ENCODE measurements at places on chromosomes 4 and X.

DNA sequence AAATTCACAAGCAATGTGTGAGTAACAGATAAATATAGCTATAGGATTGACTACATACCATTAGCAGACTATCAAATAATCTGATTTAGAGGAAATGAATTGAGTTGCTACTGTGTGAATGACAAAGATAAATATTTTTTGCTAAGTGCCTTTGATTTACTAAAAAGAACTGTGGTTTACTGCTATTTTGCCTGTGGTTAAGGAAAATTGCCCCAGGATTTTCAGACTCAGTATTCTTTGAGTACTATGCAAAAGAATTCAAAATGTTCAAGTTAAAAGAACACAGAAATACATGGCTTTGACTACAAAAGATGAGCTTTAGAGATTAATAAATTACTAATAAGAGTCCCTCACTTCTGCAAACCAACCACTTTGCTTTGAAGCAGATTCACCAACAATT, 853.8 kb downstream of the ADGRL3 start:
- no peak for DNase-seq

- no peak for DNase-seq
These were observed 75.9 kb upstream of the LSM6 start for GRCh38 chr4:146099585-146099984.

DNA sequence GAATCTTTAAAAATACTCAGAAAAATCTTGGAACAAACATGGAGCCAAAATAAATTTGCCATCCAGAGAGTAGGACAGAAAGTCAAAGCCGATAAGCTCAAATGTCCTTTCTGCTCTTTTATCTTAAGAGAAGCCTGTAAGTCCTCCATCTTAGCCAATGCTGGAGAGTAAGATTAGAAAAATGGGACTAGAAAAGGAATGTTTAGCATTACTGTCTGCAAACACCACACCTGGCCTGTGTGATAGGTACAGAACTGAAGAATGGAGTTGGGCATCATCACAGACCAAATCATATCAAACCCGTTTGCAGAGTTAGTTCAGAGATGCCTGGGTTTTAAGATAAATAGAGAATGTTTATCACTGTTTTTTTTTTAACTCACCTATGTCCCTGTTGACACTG, 10.5 kb upstream of the SLC39A8 start:
- DNase-seq: no peak

DNA sequence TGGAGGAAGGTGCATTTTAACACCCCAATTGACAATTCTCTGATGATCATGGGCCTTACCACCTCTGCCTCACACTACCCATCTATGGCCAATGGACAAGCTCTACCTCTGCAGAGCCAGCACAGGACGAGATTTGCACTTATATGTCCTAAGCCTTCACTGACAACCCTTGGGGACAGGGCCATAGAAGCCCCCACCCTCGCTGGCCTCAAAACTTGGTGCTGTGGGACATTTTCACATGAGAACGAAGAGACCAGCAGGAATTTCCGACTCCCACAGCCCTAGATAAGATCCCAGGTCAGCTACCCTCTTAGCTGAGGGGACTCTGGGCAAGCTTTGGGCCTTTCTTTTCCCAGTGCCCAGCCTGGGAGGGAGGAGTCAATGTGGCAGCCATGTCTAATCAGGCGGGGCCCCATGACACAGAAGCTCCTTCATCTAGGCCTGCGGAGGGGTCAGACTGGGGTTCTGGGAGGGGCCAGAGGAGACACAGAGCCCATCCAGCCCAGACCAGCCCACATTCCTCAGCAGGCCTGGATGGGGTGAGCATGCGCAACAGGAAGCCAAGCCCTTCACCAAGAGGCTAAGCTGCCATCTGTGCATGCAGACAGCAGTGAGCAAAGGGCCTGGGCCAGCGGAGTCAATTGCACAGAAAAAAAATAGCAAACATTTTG, 12.1 kb downstream of the PJA1 start:
- no peak for DNase-seq

DNA sequence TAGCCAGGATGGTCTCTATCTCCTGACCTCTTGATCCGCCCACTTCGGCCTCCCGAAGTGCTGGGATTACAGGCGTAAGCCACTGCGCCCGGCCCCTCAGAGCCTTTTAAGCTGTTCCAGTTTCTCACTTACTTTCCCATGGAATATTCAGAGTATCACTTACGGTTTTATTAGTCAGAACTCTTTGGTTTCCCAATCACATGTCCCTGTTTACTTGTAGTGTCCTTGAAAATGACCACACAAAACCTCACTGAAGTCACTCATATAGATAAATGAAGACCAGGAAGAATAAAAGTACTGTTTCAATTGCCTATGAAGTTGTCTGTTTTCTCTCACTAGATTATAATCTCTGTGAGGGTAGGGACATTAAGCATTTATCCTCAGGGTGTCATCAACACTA, 217.2 kb upstream of the HCCS start:
- no peak for DNase-seq

DNA sequence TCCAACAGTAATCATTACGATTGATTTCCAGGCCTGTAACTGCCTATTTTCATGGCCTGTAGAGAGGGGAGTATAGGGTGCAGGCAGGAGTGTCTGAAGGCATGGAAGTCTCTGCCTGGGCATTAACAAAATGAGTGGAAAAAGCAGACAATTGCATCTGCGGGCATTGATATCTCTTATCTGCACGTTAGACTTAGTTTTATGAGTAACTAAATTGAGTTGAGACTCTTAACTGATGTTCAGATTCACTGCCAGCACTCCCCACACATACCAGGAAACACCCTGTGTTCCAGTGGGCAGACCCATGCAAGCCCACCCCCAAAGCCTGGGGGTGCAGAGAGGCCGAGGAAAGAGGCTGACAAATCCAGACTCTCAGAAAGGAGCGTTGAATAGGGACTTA, 33.3 kb downstream of the F11 start:
- no peak for DNase-seq

DNA sequence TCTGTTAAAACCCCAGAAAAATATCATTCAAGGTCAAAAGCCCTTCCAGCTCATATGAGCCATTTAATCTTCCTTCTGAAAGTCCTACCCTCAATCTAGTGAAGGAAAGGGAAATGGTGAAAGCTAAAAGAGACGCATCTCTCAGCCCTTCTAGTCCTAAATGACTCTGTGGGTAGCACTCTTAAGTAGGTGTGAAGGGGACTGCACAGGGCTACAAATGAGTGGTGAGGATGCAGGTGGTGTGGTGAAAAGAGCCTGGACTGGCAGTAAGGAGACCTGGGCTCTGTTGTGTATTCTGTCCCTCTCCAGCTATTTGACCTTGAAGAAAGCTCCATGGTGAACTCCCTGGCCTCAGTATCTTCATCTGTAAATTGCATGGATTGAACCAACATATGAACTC, 671.8 kb upstream of the DIPK2B start:
- no peak for DNase-seq

DNA sequence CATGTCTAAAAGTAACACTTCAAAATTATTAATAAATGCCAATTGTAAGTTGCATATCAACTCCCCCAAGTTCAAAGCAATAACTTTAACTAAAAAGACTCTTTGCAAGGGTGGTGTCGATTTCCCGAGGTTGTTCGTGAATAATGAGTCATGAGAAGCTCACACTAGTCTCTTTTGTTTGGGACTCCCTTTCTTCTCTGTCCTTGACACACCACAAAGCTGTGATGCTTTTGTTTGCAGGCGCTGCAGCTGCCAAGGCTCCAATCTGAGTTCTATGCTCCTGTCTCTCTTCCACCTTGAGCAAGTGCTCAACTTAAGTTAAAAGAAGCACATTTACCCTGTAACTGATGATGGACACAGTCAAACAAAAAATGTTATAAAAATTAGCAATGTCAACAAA, 65.9 kb downstream of the FAT1 start:
- DNase-seq: no peak

GRCh38 chrX:45840411-45840950, 639.8 kb upstream of the DIPK2B start:
- DNase-seq: no peak

GRCh38 chr4:20266215-20267082, 14.7 kb downstream of the SLIT2 start:
- no peak for DNase-seq

DNA sequence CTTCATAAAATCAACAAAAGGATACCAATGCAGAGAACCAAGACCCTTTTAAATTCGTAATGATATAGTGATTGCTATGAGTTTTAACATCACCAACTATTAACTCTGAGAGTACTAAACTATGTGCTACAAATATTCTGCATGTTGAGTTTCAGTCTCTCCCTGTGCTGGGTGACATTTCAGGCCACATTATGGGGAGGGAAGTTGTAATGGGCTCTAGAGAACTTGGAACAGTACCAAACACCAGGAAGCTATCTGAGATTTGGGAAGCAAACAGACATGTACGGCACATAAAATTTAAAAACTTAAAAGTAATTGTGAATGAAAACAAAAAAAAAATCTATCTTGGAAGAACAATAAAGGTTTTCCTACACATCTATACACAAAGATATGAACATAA, 59.6 kb upstream of the PRSS48 start:
- no peak for DNase-seq

DNA sequence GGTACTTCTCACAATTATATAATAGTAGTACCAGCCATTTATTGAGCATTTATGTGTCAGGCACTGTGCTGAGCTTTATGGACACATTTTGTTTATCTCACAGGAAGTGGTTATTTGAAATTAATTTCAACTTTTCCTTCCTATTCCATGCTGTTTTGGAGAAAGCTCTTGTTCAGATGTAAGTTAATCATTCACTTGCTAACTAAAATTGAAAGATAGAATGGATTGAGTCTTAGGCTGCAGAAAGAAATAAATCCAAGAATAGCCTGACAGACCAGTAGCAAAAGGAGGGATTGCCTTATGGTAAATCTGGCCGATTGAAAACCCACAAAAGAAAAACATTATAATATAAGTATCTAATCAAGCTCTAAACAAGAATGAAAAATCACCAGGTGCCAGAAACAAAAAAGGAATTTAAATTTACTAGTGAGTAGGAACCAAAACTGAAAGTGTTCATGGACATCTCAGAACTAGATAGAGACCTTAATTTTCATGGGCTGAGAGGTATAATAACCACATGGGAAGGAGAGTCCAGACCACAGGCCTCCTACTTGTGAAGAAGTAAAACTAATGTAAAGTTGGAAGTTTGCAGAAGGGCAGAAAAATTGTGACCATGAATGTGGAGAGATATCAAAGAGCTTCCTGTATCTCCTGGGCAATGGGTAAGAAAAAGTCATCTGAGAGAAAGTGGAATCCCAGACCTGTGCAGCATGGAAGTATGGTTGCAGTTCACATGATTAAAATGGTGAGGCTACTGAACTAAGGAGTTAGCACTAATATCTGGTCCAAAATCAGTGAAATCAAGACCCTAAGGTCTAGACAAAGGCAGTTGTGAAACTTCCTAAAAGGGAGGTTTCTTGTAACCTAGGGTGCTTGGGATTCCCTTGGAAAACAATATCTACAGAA, 38.0 kb downstream of the RADX start:
- no peak for DNase-seq

DNA sequence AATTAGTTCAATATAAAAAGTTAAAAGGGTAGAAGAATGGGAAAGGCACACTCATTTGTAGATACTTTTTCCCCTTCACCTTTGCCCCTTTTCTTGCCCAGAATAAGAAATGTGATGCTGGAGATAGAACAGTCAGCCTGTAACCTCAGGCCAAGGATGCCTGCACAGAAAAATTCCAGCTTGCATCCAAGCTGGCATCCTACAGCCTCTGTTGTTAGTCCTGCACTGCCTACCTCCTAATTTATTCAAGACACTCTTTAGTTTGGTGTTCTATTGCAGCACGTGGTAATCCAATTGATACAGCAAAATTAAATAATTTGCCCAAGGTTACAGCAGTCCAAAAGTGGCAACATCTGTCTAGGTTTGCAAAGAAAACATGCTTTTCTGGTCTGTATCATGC, 9.7 kb upstream of the USO1 start:
- no peak for DNase-seq

DNA sequence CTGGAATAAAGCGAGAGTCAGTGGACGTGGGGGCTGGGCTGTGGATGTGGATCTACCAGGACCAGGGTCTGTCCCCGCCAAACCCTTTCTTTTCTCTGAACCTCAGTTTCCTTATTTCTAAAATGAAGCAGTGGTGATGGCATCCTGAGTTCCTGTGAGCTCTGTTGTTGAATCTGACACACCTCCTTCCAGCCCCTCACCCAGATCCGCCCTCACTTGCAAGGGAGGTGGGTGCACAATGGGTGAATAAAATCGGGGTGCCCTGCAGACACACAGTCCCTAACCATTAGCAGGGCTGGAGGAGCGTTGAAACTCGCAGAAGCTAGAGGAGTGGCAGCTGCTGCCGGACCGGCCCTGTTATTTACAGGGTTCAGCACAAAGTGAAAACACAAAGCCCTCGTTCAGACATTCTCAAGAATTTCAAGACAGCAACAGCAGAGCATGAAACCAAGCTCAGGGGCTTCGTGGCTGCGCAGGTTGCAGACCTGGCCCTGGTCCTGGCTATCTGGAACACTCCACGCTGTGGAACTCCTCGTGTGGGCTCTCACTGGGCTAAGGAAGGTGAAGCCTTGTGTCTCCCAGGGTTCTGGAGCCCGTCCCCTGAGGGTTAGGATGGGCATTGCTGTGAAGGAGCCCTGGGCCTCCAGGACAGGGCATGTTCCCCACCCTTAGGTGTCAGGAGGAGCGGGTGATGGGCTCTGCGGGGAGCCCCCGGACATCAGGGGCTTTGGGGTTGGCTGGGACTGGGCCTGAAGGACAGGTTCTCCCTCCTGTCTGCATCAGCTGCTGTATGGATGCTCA, 42.9 kb downstream of the PSAPL1 start:
- DNase-seq: no peak

DNA sequence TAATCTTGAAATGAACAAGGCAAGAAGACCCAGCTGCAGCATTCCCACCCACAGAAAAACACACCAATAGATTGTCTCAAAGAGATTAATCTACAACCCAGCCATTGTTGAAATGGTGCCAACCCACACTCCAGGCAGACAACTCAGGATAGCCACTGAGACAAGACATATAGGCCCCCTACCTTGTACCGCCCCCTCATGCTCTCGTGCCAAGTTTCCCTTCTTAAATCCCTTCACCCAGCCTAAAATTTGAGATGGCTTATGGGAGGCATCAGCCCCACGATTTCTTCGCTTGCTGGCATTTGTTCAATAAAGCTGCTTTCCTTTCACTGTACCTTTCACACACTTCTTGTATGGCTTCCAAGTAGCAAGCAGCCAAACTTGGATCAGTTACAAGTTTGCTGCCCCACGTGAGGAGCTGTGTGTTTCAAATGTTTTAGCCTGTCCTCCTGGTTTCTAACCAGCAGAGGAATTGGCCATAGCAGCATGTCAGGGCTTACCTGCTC, 1754.1 kb downstream of the C4orf33 start:
- no peak for DNase-seq
